Activated naive CD8-positive, alpha-beta T cell treated with anti-CD3 and anti-CD28 coated beads, Interleukin-2, amount 50 U/mL, for 24 hours (primary cell): ENCODE measurements at places on chromosomes 4 and X.

- DNase-seq: no peak
Measured at GRCh38 chrX:135060697-135061096, 8.8 kb upstream of the RTL8A start.

DNA sequence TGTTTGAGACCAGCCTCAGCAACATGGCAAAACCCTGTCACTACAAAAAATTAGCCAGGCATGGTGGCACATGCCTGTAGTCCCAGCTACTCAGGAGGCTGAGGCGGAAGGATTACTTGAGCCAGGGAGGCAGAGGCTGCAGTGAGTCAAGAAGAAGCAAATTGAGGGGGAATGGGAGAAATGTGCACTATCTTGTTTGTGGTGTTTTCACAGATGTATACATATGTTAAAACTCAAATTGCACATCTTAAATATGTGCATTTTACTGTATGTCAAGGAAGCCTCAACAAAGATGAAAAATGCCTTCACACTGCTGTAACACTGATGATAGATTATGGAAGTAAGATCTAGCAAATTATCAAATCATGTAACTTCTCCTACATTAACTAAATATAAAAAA, 44.3 kb downstream of the THOC2 start:
- DNase-seq: no peak

- no peak for DNase-seq
Measured at GRCh38 chrX:129836827-129837226, 6.9 kb downstream of the ZDHHC9 start.

- no peak for DNase-seq
Measured at GRCh38 chr4:1170156-1170975, 2.0 kb downstream of the SPON2 start.

- DNase-seq: no peak
Measured at GRCh38 chrX:117990438-117990837, 126.2 kb downstream of the KLHL13 start.

DNA sequence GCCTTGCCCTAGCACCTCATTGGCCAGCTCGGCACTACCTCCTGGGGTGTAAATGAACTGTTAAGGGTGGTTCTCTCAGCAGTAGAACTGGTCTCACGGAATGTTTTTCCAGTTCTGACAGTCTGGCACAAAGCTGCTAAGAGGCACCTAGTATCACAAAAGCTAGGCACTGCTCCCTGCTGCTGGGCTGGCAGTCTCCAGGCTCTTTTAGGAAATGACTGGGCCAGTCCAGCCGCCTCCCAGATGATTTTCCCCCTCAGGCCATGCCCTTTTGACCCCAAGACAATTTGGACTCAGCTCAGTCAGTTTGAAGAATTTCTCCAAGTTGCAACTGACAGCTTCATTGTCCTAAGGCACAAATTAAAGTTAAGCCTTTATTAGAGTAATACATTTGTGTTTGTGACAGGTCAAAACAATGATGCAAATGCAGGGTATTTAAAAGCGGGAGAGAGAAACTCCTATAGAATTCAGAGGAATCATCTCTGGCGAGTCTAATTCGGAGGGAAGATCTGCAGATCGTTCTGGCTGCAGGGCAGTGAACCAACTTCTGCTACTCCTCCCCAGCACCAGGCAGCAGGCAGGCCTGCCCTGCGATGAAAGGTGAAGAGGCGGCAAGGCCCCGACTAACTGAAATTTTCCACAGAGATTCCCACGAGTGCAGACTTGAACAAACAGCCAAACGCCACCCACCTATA, 7.9 kb downstream of the FRMD7 start:
- no peak for DNase-seq

DNA sequence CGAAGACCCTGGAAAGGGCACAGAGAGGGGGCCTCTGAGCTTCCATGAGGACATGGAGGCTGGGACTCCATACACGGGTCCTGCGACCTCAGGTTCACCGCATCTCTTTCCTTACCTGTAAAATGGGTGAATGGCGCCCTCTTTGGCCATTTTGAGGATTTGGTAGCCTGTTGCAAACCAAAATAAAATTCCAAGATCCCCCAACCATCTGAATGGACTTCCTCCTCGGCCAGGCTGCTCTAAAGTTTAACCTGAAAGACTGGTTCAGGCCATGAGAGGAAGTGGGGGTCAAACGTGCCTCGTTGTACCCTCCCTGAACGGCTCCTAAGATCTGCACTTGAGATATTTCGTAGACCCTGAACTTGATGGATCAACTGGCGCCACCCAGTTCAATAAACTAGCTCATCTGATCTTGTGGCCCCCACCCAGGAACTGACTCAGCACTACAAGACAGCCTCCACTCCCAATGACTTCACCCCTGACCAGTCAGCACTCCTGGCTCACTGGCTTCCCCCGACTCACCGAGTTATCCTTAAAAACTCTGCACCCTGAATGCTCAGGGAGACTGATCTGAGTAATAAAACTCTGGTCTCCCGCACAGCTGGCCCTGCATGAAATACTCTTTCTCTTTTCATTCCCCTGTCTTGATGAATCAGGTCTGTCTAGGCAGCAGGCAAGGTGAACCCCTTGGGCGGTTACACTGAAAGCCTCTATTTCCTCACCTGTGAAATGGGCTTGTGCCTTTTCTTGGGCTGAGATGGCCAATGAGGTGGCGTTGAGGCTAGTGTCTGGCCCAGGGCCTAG, 32.9 kb upstream of the GPR78 start:
- no peak for DNase-seq

GRCh38 chr4:123623611-123624010, 227.0 kb downstream of the SPRY1 start:
- DNase-seq: no peak

GRCh38 chr4:41537292-41537890, 566 bp upstream of the LIMCH1 start:
- DNase-seq: no peak

GRCh38 chrX:85928606-85929005, 118.8 kb downstream of the CHM start:
- DNase-seq: no peak

DNA sequence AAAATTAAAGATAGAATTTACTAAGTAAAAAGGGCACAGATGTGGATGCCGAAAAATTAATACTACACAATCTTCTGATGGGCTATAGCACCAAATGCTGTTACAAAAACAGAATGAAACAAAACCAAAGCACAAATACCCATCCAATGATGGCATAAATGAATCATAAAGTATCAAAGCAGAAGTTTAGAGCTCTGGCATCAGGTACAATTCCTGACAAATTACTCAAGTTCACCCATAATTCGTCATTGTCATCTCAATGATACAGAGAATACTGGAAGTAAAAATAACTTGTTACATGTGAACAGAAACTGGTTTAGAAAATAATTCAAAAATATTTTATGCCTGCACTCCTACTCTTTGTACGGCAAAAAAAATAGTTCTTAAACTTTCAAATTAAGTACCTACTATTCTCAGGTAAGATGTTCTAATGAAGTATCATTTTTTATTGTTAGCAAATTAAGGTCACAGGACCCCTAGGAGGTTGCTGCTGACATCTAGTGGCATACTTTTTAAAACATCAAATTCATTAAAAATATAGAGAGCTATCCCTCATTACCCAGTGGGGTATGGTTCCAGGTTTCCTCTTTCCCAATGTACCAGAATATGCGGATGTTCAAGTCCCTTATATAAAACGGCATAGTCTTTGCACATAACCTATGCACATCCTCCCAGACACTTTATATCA, 126.1 kb downstream of the INPP4B start:
- DNase-seq: no peak

- DNase-seq: no peak
Measured at GRCh38 chrX:36199928-36200327, 280.4 kb downstream of the CFAP47 start.

- DNase-seq: no peak
Measured at GRCh38 chrX:1327651-1328304, 8.8 kb upstream of the IL3RA start.

DNA sequence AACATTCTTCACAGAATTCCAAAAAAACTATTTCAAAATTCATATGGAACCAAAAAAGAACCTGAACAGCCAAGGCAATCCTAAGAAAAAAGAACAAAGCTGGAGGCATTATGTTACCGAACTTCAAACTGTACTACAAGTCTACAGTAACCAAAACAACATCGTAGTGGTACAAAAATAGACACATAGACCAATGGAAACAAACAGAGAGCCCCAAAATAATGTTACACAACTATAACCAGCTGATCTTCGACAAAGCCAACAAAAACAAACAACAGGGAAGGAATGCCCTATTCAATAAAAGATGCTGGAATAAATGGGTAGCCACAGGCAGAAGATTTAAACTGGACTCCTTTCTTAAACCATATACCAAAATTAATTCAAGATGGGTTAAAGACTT, 1189.6 kb downstream of the PCDH18 start:
- DNase-seq: no peak

GRCh38 chr4:55338486-55338885, 7.6 kb upstream of the SRD5A3 start:
- no peak for DNase-seq

GRCh38 chr4:173357939-173358338, 12.8 kb upstream of the SAP30 start:
- no peak for DNase-seq

- no peak for DNase-seq
Measured at GRCh38 chrX:12770440-12770839, 20.8 kb upstream of the PRPS2 start.

GRCh38 chr4:8175686-8176085, 17.1 kb upstream of the ABLIM2 start:
- no peak for DNase-seq

GRCh38 chrX:135543924-135544323, 23.5 kb downstream of the INTS6L start:
- DNase-seq: peak; percentile 22

GRCh38 chrX:96551322-96551872, 133.2 kb upstream of the DIAPH2 start:
- DNase-seq: no peak

DNA sequence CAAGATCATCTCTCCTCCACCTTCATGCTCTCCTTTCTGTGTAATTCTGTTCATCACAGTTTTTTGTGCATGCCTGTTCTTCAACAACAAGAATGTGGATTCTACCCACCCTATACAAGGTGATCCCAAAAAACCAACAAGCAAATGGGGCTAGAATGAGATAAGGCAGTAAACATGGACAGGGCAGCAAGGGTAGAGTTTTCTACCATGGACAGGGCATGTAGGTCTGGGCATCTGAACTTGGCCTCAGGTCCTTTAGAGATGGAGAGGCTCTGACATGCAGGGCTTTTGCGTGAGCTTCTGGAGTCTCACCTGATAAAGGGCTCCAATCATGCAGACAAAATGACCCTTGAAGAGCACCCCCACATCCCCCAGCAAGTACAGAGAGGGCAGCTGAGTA, 36.4 kb downstream of the MAP7D2 start:
- no peak for DNase-seq

DNA sequence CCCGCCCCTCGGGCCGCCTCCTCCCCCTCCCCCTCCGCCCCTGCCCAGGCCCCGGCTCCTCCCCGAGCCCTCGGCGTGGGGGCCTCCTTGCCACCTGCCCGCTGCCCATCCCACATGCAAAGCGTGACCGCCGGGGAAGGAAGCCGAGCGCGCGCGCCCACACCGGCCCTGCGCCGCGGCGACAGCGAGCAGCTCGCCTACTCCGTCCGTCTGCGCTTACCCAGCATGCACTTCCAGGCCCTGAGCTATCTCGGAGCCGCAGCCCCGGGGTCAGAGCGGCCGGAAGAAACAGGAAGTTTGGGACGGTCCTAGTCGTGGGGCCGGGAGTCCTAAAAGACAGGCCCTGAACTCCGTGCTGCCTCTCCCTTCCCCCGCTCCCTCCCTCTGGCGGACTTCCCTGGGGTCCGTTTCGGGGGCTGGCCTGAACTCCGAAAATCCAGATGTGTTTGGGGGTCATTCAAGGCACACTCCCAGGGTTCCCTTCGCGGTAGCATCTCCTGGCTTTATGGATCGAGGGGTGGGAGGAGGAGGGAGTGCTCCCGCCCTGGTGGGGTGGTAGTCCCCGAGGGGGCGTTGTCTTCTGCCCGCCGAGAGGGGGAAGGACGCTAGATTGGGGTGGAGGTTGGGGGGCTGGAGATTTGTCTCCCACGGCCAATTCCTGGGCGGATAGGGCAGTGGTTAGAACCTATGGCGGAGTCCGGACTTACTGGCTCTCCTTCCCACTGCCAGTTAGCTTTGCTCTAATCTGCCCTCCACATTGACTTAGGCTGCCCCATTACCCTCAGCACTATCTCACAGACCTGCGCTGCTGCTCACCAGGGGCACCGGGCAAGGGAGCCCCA, 25.0 kb upstream of the BCORL1 start:
- peak; percentile 58 for DNase-seq

DNA sequence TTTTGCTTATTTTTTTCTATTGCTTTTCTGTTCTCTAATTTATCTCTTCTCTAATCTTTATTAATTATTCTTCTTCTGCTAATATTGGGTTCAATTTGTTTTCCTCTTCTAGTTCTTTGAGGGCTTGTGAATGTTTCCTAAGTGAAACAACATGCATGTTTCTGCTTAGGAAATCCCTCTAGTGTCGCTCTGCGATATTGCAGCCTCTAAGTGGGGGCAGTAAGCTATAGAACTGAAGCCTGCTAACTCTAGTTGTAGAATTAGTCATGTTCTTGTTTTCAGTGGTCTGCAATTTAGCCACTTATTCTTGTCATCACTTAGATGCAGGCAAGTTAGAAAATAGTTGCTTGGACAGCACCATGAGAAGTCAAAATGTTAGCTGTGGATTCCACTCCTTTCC, 222.6 kb downstream of the SPIN4 start:
- peak; percentile 13 for DNase-seq

DNA sequence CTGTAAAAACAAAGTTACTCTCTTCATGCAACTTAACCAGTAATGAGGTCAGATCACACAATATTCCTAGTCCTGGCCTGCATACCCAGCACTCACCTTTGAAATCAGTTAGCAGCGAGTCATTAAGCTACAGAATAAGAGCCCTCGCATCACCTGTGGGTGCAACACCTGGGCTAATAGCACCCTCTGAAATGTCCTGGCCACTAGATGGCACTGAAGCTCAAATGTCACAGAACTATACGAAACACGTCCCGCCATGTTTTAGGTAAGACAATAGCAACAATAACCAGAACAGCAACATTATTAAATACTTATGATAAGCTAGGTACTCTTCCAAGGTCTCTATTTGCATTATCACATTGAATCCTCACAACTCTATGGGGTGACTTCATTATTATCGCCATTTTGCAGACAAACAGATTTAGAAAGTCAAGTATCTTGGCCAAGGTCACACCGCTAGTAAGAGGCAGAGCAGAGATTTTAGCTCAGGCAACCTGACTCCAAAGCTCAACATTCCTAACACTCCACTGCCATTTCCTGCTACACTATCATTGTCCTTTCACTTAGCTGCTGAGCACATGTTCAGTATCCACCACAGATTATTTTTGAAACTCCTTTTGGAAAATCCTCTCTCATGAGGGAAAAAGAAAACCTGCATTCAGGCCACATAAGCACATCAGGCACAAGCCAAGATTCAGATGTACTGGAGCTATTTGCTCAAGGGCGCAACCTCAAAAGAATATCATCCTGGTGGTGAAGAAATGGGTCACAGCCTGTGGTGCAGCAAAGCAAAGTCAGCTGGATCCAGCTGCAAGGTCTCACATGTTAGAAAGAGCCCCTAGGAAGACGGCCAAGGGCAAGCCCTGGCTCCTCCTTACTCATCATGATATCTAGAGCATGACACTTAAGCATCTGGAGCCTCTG, 59.5 kb upstream of the KDR start:
- peak; percentile 29 for DNase-seq
